ENCODE measurements at places on chromosomes 2 and 18.
A peak's percentile ranks its signal among the peaks of the same experiment; 100 is the strongest.

- H3K27ac ChIP-seq, result no peak overlapping the region
- no peaks in the 10 kb centered on the region for H3K27me3 ChIP-seq
- H3K4me3 ChIP-seq, result no peak overlapping the region
- H3K4me1 ChIP-seq, result no peaks in the 10 kb centered on the region
- no peaks in the 10 kb centered on the region for H3K36me3 ChIP-seq
- DNase-seq, result no peak
These were observed 487.6 kb downstream of the THSD7B start for GRCh38 chr2:137252934-137253333.

- no peak for DNase-seq
- no peaks in the 10 kb centered on the region for H3K27me3 ChIP-seq
- H3K27ac ChIP-seq, result no peak overlapping the region
- no peaks in the 10 kb centered on the region for H3K4me1 ChIP-seq
These were observed 22.9 kb upstream of the MTX2 start for GRCh38 chr2:176246331-176246730.

- DNase-seq, result no peak
- H3K27me3 ChIP-seq, result no peaks in the 10 kb centered on the region
- H3K36me3 ChIP-seq, result no peaks in the 10 kb centered on the region
- H3K4me3 ChIP-seq, result no peak overlapping the region
- no peak overlapping the region for H3K27ac ChIP-seq
These were observed 77.5 kb upstream of the TTC21B start for GRCh38 chr2:166031054-166031453.

DNA sequence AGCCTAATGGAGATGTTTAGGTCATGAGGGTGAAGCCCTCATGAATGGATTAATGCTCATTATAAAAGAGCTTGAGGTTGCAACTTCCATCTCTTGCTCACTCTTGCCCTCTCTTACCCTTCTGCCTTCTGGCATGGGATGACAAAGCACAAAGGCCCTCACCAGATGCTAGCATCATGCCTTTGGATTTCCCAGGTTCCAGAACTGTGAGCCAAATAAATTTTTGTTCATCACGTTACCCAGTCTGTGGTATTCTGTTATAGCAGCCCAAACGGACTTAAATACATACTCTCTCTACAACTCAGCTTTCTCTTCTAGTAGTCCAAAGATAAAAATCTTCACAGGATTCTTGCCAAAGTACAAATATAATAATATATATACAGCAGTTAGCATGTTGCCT, 75.8 kb downstream of the LNPK start:
- H3K27me3 ChIP-seq, result no peaks in the 10 kb centered on the region
- H3K36me3 ChIP-seq, result peaks cover 5% of the 10 kb centered on the region
- no peak overlapping the region for H3K27ac ChIP-seq
- no peak for DNase-seq
- no peak overlapping the region for H3K4me3 ChIP-seq

DNA sequence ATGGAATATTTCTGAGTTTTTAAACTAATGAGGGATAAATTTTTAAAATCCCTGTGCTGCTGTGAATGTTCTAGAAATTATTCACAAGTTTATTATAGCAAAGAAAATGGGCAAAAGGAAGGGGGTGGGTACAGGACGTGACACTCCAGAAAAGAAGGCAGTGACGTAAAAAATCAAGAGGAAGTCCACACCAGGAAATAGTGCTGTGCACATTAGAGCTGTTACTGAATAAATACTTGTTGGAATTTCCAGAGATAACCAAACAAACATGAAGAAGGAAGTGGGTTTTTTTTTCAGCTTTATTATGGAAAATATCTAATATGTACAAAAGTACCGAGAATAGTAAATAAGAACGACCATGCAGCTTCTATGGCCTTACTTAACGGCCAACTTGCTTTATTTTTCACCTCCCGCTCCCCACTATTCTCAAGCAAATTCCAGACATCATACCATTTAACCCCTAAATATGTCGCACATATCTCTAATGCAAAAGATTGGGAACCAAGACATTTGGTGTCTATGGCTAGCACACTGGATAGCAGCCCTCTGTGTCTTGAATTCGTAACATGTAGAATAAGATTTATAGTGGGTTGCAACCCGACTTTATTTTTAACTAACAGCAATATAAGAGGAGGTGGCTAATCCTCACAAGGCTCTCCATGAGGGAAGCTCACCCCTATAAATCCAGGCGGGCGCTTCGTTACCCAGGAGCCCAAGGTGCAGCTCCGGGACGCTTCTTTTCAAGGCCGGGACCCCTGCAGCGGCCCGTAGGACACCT, 580 bp upstream of the NDUFV2 start:
- no peaks in the 10 kb centered on the region for H3K36me3 ChIP-seq
- peak overlapping the region; percentile 89 for H3K27ac ChIP-seq
- peaks cover 34% of the 10 kb centered on the region for H3K4me1 ChIP-seq

DNA sequence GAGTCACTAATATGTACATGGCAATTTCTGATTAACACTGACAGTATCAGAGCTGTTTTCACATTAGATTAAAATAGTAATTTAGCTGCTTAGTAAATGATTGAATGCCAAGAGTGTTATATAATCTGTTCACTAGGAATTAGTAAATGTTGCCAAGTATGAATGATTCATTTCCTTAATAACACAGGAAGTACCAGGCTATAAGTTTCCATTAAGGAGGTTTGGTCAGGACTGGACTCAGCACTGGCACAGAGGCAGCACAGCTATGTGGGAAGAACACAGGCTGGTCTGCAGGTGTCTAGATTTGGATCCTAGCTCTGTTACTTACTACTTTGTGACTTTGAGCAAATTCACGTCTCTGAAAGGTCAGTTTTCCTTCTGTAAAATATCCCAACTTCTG, 97.2 kb downstream of the TDRD15 start:
- DNase-seq, result no peak
- no peaks in the 10 kb centered on the region for H3K4me1 ChIP-seq
- no peak overlapping the region for H3K27ac ChIP-seq
- no peaks in the 10 kb centered on the region for H3K36me3 ChIP-seq
- H3K4me3 ChIP-seq, result no peak overlapping the region
- no peaks in the 10 kb centered on the region for H3K27me3 ChIP-seq

GRCh38 chr2:10934979-10935350, 23.2 kb downstream of the KCNF1 start:
- DNase-seq, result no peak
- H3K4me1 ChIP-seq, result no peaks in the 10 kb centered on the region
- H3K36me3 ChIP-seq, result no peaks in the 10 kb centered on the region

DNA sequence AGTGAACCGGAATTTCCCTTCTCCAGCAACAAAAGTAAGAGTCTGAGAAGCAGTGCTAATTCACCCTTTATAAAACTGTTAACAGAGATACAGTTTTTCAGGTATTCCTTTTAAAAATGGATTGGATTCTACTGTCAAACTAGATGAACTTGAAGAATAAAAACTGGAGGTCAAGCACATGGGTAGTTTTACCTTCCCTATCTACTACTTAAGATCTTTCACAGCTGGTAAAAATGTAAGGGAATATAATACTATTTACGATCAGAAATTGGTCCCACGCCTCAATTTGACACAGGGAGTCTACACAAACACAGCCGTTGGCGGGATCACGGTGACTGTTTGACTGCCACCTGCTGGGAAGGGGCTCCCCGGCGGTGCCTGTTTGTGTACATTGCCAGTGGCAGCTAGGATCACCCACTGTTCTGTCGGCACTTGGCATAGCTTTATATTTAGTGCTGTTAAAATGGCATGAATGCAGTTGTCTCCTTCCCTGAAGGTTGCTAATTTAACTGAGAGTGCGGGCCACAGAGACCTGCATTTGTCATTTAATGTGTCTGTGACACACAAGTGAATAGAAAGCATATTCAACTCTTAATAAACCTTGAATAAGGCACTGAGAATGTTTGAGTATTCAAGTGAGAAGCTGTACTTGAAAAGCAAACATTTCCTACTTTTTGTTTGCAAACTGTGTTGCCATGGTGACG, 59.5 kb downstream of the ABCG8 start:
- H3K4me3 ChIP-seq, result no peak overlapping the region
- H3K4me1 ChIP-seq, result no peaks in the 10 kb centered on the region
- no peak for DNase-seq
- H3K27me3 ChIP-seq, result no peaks in the 10 kb centered on the region
- H3K27ac ChIP-seq, result no peak overlapping the region

DNA sequence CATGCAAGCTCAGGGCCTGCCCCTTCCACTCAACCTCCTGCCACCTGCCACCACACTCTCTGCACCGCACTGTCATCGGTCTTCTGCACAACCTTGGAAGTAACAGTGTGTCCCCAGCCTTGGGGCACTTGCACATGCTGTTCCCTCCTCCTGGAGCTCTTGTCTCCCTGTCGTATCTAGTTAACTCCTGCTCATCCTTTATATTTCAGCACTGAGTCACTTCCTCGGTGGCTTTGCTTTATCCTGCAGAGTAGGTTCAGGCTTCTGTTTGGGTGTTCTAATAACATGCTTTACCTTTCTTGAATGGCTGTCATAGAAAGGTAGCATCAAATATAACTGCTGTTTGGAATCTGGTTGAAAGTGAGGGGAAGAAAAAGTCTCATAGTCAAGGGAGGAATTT, 25.3 kb downstream of the PAX8 start:
- peaks cover 81% of the 10 kb centered on the region for H3K4me1 ChIP-seq
- no peak overlapping the region for H3K4me3 ChIP-seq
- H3K27ac ChIP-seq, result no peak overlapping the region
- H3K36me3 ChIP-seq, result no peaks in the 10 kb centered on the region
- DNase-seq, result no peak

- no peaks in the 10 kb centered on the region for H3K4me1 ChIP-seq
- H3K27ac ChIP-seq, result no peak overlapping the region
- H3K36me3 ChIP-seq, result no peaks in the 10 kb centered on the region
These were observed 16.2 kb upstream of the CAPN13 start for GRCh38 chr2:30823452-30823851.

DNA sequence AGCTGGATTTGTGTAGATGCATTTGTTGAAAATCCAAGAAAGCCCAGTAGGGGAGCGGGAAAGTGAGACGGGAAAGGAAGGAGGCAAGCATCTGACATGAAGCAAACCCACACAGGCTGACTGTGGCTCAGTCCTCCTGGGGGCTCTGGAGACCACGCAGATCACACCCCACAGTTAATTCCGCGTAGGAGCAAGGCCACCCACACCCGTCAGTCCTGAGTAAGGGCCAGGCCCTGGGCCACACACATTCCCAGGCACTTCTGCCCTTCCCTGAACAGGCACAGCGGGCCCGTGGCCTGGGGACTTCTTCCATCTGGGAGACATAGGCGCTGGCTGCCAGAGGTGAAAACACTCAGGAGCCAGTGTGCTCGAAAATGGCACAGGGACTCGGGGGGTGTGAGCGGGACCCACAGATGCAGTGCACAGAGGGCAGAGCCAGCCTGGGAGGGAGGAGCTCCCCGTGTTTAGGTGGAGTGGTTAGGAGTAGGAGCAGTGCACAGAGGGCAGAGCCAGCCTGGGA, 19.4 kb upstream of the PRLH start:
- no peak for DNase-seq
- H3K36me3 ChIP-seq, result no peaks in the 10 kb centered on the region
- H3K4me1 ChIP-seq, result no peaks in the 10 kb centered on the region
- no peak overlapping the region for H3K4me3 ChIP-seq
- no peak overlapping the region for H3K27ac ChIP-seq
